AG09319 (cell line): ENCODE measurements at places on chromosomes 5 and 9.

DNA sequence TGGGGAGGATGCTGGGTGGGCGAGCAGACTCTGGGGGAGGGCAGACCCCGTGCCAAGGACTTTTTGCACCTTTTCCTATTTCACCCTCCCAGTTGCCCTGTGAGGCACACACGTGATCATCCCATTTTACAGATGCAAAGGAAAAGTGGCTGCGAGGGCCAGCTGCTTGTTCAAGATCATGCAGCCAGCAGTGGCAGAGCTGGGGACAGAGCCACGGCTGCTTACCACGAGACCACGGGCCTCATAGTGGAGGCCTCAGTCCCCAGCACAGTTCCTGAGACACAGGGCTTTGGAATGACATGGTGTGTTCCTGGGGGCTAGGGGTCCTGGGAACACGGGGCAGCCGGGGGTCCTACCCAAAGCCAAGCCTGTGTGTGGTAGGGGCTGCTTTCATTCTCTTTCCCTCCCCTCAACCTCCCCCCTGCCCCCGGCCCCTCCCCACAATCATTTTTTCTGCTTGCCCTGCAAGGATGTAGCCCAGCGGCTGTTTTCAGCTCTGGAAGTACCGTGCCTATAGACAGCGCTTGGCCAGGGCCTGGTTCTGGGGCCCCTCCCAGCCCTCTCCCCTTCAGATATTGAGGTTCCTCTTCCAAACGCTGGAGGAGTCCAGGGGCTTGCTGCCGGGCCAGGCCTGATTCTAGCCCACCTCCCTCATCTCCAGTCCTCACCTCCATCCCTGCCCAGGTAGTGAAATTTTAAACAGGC, 58.5 kb upstream of the IER5L start:
- DNase-seq = no peak

- DNase-seq = no peak
These were observed 52.3 kb downstream of the SECISBP2 start for GRCh38 chr9:89370593-89370992.

- no peak for DNase-seq
These were observed 151.8 kb upstream of the TLX3 start for GRCh38 chr5:171157276-171157675.

- peak; percentile 68 for DNase-seq
These were observed 47.6 kb downstream of the THBS4 start for GRCh38 chr5:80082731-80083100.

DNA sequence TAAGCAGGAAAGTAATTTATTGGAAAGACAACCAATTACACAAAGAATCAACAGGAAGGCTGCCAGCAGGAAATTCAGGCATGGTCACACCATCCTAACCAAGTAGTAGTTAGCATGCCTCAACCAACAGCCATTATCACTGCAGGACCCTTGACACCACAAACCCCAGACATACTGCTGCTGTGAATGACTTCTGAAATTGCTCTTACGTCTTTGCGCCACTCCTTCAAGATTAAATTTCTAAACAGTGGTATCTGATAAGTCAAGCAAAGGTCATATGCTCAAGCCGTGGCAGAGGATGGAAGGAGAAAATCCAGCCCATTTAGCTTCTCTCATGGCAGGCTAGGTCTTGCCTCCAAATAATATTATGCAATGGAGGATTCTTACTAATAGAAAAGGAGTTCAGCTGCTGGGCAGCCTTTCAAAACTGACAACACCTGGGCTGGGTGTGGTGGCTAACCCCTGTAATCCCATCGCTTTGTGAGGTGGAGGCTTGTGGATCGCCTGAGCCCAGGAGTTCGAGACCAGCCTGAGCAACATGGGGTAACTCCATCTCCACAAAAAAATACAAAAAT, 5.0 kb upstream of the PTGER4 start:
- no peak for DNase-seq

DNA sequence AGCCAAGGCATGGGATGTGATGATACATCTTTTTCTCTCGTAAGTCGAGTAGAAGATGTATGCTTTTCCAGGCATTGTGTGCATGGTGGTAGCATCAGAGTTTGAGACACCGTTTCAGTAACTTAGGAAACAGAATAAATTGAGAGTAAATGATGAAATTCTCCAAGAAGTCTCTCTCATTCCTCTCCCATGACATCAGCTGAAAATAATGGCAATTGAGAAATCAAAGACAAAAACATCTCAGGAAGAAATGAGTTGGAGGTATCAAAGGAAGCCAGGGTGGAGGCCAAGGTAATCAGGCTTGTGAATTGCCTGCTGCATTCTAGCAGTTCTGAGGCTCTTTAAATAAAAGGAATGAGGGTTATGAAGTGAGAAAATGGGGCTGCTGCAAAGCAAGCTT, 53.9 kb downstream of the SGCD start:
- no peak for DNase-seq

DNA sequence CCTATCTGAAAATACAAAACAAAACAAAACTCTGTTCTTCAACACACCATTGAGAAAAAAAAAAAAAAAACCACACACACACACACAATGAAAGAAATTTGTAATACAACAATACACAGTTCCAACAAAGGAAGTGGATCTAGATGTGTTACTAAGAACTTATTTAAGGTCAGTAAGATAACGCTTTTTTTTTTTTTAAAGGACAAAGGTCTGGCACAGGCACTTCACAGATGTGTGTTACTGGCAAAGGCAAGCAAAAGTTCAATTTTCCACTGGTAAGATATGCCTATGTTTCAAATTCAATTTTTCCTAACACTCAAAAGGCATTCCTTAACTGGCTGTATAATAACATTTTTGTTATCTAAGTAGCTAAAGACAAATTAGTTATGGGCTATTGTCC, 3.6 kb downstream of the RFK start:
- no peak for DNase-seq

GRCh38 chr9:96379461-96379860, 4.0 kb downstream of the SLC35D2 start:
- DNase-seq = no peak

GRCh38 chr5:73137563-73138530, 17.5 kb downstream of the TMEM171 start:
- no peak for DNase-seq

GRCh38 chr9:136890661-136891060, 4.3 kb downstream of the TRAF2 start:
- DNase-seq = no peak

DNA sequence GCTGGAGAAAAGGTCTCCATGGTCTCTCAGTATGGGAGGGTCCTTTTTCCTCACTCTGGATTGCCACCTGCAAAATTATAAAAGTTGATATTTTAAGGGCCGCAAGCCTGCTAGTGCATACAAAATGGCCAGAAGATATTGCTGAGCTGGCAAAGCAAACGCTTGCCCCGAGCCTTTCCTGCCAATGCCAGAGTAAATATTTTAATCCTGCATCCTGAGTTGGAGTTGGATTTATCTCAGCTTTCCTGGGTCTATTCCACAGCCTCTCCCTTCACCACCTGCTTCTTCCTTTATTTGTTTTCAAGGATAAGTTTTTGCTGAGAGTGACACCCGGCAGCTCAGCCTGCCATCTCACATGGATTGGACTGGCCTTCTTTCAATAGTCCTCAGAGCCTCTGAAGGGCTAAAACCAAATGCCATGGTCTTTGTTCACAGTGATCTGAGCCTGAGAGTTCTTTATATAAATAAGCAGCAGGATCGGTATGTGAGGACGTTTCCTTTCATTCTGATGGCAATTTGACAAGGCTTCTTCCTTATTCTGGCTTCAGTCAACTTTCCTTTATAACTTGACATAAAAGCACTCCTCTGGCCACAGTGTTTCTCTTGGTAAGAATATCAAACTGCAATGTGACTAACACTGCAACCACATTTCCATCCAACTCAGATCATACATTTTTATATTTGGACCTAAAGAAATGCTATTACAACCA, 170.1 kb downstream of the ADAMTS12 start:
- no peak for DNase-seq

GRCh38 chr5:172584638-172585037, 56.4 kb upstream of the NEURL1B start:
- no peak for DNase-seq

GRCh38 chr5:171770153-171770552, 15.5 kb upstream of the SMIM23 start:
- DNase-seq = no peak

- no peak for DNase-seq
These were observed 239.4 kb upstream of the PIK3R1 start for GRCh38 chr5:67976181-67976580.

DNA sequence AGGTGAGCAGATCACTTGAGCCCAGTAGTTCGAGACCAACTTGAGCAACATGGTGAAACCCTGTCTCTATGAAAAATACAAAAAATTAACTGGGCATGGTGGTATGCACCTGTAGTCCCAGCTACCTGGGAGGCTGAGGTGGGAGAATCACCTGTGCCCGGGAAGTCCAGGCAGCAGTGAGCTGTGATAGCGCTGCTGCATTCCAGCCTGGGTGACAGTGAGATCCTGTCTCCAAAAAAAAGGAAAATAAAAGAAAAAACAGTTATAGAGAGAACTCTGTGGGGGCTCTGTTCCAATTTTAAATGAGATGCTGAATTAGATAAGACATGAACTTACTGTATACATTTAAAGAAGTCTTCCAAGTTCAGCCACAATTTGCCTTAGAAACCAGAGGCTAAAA, 44.2 kb downstream of the SLC38A9 start:
- no peak for DNase-seq

- no peak for DNase-seq
These were observed 130.4 kb upstream of the SLIT3 start for GRCh38 chr5:169431386-169431785.

DNA sequence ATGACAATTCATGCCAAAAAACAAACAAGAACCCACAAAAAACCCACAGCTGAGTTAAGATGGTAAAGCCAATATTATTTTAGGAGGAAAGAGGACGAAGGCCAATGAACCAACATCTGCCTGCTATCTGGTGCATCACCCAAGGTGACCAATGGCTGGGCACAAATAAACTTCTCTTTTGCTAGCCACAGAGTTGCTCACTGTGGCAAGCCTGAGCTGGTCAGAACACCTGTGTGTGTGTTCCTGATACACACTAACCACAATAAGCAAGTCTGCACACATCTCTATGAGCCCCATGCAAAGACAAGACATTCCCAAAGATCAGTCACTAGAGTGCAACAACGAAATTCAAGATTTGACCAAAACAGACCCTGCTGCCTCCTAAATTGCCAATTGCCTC, 63.1 kb downstream of the RNF38 start:
- no peak for DNase-seq

GRCh38 chr9:87615136-87615535, 110.8 kb upstream of the CTSL start:
- no peak for DNase-seq

DNA sequence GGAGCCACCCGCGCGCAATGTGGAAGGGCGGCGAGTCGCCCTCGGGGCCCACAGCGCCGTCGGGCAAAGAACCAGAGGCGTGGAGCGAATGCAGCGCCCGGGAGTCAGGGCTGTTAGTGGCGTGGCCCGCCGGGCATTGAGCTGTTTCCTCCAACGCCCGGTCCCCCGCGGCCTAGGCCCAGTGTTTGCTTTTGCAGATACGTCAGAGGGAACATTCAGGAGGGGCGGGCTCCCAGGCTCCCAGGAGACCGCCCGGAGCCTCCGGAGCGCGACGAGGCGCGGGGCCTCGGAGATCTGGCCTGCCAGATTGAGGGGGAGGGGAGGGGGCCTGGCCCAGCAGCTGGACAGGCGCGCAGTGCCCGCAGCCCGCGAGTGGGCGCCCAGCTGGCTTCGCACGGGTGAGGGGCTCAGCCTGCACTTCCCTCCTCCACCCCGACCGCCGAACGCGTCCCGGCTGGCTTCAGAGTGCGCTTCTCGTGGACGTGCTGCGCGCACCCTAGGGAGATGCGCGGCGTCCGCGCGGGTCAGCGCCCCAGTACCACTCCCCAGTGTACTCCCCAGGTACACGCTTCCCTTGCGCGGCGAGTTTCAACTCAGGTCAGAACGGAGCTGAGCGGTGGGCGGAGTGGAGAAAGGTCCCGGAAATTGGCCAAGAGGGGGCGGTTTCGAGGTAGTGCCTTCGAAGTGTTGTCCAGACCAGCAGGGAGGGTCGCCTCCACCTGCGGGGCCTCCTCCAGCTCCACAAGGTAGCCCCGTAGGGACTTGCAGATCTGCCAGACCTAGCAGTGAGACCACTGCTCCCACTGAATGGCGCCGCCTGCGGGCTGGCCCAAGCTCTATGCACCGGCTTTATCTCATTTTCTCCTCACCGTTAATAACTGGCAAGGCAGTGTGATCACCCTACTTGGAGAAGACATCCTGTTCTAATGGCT, 130.4 kb downstream of the TMEM174 start:
- DNase-seq = no peak

GRCh38 chr5:152736906-152737305, 331.8 kb upstream of the NMUR2 start:
- DNase-seq = no peak

DNA sequence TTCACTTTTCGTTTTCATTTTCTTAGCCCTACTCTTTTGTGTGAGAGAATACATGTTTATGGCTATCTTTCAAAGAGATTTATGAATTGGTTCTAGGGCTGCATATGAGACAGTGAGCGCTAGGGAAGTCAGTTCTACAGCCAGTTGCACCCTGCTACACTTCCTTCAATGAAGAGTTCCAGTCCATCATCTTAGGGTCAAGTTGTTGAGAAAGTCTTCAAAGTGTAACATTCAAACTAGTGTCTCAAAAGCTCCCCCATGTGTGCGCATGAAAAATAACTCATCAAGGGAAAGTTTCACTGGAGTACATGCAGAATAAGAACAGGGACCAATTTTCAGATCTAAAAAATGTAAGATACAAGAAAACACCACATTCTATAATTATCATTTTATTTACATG, 317.2 kb downstream of the DEPDC1B start:
- DNase-seq = no peak

DNA sequence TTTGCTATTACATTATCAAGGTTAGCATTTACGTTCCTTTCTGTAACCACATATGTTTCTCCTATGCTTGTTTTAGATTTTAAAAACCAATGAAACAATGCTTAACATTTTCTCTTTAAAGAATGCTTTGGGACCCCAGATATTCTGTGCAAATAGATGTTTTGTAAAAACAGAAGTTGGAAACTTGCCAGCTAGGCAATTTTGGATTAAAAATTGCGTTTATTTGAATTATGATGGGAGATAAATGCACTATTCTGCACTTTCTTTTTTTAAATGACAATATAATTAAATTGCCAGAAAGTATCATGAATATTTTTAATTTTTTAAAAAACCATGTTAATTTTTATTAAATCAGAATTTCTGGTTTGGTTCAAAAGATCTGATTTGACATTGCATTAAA, 81.6 kb downstream of the MACIR start:
- no peak for DNase-seq

DNA sequence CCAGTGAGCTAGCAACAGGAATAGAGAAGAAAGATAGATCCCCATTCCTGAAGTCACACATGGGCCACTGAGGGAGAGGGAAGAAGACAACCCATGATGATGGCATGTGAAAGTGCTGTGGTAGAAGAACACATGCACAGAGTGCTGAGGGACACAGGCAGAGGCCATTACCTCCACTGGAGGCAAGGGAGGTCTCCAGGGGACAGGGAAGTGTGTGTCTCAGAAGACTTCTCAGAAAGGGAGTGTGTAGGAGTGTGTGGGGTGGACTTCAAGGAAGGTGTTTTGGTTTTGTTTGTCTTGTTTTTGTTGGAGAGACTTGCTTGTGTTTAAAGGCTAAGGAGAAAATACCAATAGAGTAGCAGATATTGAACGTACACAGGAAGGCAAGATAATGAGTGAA, 77.0 kb upstream of the SMARCA2 start:
- DNase-seq = no peak
